ENCODE measurements at places on chromosomes 7 and 10. TPM values are rescaled to one million over a fixed set of nuclear protein-coding genes. Genes with fewer than 3 reads are reported as not detected.

- DNase-seq = no peak
These were observed 88.1 kb downstream of the HIP1 start for GRCh38 chr7:75650681-75651080.

DNA sequence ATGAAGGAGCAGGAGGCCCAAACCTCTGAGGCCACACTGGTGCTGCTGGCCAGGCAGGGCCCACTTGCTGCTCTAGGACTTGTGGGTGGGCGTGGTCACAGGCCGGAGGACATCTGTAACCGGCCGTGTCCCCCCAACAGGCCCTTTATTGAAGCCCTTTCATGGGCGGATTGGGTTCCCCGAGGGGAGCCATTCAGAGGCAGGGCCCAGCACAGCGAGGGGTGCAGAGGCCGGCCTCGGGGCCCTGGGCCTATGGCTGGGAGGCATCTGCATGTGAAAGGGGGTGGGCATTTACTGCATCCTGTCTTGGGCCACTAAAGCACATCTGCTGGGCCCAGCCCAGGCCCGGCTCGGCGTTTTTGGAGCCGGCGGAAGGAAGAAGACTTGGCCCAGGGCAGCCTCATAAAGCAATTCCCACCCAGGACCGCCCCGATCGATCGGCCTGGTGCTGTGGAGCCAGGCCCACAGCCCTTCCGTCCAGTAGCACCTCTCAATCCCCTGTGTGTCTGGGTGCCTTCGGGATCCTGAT is 8.4 kb downstream of the LHPP start:
- no peak for DNase-seq

DNA sequence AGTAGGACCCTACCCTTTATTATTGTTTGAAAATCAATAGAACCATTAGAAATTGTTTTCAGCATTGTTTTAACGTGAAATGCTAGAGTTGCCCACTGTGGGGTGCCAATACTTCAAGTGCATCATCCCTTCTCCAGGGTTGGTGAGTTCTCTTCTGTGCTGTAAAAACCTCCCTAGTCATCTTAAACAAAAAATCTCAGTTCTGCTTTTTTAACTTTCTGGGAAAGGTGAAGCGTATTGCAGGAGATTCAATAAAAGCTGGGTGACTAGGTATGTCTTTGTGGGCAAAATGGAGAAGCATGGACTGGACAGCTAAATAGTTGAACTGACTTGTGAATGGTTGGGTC is 699.1 kb downstream of the SUGCT start:
- no peak for DNase-seq

The TMEM176A gene
- 14.7 TPM for total RNA-seq

DNA sequence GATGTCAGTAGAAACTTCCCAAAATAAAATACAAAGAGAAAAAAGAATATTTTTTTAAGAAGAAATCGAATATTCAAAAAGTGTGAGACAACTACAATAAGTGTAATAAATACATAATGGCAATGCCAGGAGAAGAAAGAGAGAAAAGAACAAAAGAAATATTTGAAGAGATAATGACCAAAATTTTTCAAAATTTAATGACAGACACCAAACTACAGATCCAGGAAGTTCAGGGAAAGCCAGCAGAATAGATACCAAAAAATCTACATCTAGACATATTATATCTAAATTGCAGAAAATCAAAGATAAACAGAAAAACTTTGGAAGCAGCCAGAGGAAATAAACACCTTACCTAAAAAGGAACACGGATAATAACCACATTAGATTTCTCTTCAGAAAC is 66.8 kb upstream of the CDK1 start:
- no peak for DNase-seq

The C10orf95 gene
- 0.28 TPM for total RNA-seq

The RHOBTB1 gene
- 18.1 TPM for total RNA-seq

The GRM8 gene
- 26.1 TPM for total RNA-seq

GRCh38 chr10:310371-310770 is 175.1 kb downstream of the ZMYND11 start:
- DNase-seq = no peak

DNA sequence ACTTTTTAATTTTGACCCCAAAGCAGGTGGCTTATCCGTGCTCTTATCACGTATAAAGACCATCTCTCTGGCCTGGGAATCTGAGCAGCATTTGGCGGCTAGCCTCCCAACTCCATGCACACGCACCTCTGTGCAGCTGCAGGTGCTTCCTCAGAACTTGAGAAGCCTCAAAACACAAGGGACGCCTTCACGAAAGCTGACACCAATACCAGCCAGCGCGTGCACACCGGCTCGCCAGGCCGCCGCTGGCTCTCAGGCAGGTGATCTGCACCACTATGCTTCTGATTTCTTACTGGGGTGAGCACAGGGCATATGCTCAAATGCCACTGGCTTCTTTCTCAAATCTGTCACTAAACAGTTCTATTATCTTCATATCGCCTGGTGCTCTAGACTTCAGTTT is 145.0 kb downstream of the PARD3 start:
- DNase-seq = no peak

- DNase-seq = no peak
These were observed 586.3 kb downstream of the CNTNAP2 start for GRCh38 chr7:146702898-146703297.

The MYH16 gene
- total RNA-seq = not detected

The NAT16 gene
- total RNA-seq = 0.61 TPM

The ADGRA1 gene
- total RNA-seq = 5.5 TPM

DNA sequence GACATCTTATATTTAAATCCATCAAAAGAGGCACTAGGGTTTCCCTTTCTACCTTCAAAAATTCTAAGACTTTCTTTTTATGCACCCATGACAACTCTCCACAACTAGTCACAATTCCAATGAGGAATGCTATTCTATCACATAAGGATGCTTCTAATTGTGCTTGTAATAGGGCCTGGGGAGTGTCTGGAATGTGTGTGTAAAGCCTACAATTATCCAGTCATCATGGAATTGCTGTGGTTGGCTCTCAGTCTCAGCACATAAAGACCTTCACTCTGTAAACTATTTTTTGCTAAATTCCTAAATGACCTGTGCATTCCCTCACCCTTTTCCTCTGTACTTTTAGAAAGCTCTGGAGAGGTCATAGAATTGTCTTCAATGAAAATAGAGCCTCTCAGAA is 86.7 kb downstream of the EPDR1 start:
- DNase-seq = no peak

The GSAP gene
- total RNA-seq = 18.4 TPM

GRCh38 chr7:130961128-130961601 is 227.2 kb upstream of the KLF14 start:
- no peak for DNase-seq

- no peak for DNase-seq
These were observed 13.5 kb upstream of the MSRB2 start for GRCh38 chr10:23081891-23082290.

The BUB3 gene
- total RNA-seq = 125 TPM

The HABP2 gene
- 0.50 TPM for total RNA-seq

DNA sequence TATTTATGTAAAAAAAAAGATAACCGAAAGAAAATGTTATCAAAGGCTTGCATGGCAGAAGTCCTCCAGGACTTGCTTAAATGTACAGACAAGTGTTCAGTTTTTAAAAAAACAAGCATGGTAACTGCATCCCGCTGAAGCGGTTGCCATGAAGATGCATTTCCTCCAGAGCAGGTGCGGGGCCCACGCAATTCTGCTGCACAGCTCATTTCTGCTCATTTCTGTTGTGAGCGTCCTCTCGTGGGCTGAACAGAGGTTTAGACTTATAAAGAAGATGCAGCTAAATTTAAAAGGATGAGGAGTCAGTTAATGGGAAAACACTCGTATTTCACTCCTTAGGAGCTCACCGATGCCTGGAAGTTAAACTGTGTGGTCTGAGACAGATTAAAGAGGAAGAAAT is 247.6 kb downstream of the DNAJB6 start:
- no peak for DNase-seq

DNA sequence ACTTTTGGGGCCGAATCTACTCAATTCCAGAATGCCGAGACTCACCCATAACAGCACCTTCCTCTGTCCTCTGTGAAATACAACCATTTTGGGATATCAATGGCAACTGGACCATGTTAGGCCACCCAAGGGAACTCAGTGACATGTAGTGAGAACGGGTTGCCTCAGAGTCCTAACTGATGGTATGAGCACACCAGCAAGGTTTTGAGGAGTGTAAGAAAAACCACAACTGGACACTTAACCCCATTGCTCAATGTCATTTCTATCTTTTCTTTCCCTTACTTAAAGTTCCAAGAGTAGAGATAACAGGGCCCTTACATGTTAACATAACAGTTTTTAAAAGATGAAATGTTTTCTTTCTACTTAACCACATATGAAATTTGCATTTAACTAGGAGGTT is 67.1 kb downstream of the TNS3 start:
- no peak for DNase-seq

The SMKR1 gene
- 2.4 TPM for total RNA-seq

DNA sequence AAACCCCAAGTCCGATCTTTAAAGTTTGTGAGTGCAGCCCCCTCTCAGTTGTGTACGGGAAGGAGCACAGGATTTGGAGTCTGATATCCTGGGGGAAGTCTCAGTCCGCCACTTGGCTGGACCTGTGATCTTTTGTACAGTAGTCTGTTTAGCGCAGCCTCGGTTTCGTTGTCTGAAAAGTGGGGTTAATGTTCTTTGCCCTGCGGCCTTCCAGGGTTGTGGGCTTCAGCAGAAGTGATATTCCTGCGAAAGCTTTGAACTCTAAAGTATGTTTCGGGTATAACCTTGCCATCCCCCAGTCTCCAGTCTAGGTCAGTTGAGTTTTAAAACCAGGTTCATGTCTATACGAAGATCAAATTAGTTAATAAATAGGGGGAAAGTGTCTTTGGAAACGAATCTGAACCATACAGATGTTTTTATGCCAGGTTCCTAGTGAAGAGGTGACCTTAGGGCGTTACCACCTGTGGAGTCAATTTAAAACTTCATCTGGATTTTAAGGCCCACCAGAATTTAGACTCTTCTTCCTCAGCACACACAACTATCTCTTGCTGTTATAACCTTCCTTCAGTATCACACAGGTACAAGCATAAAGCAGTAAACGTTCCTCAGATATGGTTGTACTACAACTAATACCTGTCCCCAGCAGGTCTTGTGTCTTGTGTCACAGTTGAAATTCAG is 904 bp downstream of the R3HCC1L start:
- DNase-seq = no peak

The UNCX gene
- total RNA-seq = 0.69 TPM

The ANXA8 gene
- total RNA-seq = 0.20 TPM

GRCh38 chr10:77036276-77036675 is 601.3 kb downstream of the KCNMA1 start:
- DNase-seq = no peak

The AGMO gene
- total RNA-seq = 1.8 TPM

- DNase-seq = no peak
These were observed 5.6 kb upstream of the ABLIM1 start for GRCh38 chr10:114663626-114664025.

All from spinal cord (tissue), 10 donors.